Activated B cell treated with CpG ODN at 0.5 μM for 24 hours (primary cell): ENCODE measurements at places on chromosomes 13 and 19. TPM values are rescaled to one million over a fixed set of nuclear protein-coding genes. Genes with fewer than 3 reads are reported as not detected.

DNA sequence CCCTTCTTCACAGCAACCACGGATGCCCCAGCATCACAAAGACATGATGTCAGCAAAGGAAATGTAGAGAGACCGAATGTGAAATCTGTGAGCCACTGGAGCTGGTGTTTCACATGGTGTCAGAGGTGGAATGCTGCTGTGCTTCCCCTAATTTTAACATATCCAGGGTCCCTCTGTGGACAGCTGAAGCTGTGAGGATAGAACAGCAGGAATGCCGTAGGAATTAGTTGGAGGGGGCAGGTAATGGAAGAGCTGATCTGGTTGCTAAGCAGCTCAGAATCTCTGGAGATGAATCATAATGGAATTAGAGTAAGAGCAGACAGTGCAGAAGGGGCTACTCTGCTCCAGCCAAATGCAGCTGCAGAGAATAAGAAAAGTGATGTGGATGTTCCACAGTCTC is 68.9 kb upstream of the ZNF835 start:
- no peak for DNase-seq

ZNF296 gene
- total RNA-seq: 27.8 and 28.0 TPM in 2 replicates

RASGRP4 gene
- 3.2 and 3.6 TPM in 2 replicates for total RNA-seq

- DNase-seq: peak; percentile 39
These were observed 1.7 kb upstream of the EML2 start for GRCh38 chr19:45640849-45641273.

CEACAM4 gene
- total RNA-seq: not detected in 2 replicates

TMEM38A gene
- 3.1 and 4.0 TPM in 2 replicates for total RNA-seq
